ENCODE measurements at places on chromosomes 16 and 17.

DNA sequence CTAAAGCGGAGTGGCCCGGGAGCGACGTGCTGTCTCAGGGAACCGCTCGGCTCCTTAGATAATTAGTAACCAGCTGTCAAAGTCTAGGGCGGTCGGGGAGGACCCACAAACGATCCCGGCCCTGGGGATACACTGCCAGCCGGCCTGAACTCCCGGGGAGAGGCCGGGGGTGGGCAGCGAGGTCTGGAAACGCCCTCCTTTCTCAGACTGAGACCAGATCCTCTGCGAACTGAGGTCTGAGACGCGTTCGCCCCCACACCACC is 1.3 kb downstream of the HNF1B start:
- peak; percentile 43 for DNase-seq

DNA sequence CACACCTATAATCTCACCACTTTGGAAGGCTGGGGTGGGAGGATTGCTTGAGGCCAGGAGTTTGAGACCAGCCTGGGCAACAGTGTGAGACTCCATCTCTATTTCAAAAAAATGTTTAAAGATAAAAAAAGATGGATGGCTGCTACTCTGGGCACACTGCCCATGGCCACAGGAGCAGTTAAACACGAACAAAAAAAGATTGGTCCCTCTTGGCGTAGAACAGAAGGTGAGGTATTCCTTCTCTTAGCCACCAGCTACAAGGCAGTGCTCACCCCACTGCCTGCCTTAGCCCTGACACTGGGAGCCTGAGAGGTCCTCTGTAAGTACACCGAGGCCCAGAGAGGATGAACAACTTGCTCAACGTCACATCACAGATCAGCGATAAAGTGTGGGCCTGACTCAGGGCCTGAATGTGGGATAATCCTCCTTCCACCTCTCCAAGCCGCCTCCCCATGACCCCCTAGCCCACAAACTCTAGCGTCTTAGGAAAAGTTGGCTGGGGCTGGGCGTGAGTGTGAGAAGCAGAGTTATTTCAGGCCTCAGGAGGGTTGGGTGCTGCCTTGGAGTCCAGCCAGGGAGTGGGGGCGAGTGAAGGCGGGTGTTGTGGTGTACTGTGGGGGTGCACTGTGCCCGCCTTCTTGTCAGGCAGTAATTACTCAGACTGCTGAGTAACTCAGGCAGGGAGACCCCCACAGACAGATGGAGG is 2.3 kb upstream of the DPH1 start:
- DNase-seq = no peak

DNA sequence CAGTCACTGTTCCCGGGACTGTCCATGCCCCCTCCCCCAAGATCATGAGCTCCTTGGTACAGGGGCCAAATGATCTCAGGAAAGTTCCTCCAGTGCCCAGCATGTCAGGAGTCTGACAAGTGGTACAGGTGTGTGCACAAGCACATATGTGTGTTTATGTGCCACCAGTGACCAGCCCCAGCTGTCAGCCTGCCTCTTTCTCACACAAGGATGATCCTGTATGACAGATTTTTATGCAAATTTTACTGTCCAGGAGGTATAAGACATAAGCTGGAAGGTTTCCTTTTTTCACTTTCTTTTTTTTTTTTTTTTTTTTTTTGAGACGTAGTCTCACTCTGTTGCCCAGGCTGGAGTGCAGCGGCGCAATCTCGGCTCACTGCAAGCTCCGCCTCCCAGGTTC is 31.4 kb upstream of the GFOD2 start:
- DNase-seq = no peak

GRCh38 chr16:23534868-23535860 is 22.0 kb downstream of the EARS2 start:
- no peak for DNase-seq

GRCh38 chr16:31440516-31441184 is 1.9 kb downstream of the ZNF843 start:
- DNase-seq = no peak

DNA sequence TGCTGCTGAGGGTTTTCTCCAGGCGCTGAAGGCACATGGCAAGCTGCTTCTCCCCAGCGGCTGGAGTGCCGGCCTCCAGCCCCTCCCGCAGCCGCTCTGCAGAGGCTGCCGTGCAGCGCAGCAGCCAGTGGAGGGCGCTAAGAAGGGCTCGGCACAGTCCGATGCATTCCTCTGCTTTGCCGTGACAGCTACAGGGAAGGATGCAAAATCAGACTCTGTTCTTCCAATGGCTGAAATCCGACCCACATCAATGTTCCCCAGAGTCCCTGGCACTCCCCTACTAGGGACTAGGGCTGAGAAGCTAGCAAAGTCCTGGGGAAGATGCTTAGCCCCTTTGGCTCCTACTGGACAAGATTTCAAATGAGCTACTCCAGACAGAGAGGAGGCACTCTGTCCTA is 19.0 kb downstream of the MED24 start:
- DNase-seq = peak; percentile 44

- DNase-seq = no peak
Measured at GRCh38 chr16:31225193-31225592, 8.3 kb upstream of the PYDC1 start.

DNA sequence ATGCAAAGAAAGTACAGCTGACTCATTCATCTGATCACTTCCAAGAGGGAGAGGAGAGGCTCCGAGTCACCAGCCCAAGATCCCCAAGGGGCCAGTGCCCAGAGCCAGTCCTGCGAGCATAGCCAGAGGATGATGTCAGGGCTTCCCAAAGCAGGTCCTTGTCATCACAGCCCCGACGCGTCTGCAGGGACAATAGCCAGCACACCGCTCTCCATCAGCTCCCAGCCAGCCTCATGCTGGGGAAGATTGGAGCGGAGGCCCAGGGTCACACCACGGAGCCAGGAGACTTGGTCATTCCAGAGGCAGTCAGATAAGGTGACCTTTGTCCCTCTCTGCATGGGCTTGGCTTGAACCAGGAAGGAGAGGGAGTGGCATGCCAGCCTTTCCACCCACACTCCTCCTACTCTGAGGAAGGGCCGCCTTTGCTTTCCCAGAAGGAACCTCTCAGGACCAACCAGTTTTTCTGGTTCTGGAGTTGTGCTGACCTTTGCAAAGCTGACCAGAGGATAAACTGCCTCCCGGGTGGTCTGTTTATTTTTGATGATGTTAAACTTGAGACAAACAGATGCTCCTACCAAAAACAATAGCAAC is 58.3 kb upstream of the ARHGAP44 start:
- no peak for DNase-seq

DNA sequence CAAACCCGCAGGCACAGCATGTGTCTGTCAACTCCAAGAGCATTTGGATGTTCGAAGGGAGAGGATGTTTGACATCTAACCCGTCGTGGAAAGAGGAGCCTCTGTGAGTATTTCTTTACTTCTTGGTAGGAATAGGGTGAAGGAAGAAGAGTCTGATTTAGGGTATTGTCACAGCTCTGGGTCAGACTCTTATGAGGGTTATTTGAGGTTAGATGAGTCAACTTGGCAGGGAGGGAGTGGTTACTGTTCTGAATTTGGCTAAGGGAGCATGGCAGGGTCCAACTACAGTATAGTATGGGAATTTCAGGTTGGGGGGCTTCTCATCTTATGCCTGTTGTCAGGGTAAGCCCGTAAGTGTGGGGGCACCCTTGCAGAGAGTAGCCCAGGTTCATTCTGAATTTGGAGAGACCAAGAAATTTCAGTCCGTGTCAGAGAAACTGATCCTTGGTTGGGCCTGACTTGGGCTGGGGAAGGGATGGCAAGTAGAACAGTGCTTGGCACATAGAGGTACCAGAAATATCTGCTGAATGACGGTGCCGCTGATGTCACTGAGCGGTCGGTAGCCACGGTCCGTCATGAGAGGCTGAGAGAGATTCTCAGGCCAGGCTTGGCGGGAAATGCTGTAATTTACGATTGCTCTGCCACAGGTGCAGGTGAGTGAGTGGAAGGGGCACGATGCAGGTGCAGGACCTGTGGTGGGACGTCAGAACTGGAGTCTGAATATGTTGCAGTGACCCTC is 43.2 kb downstream of the MYH3 start:
- DNase-seq = no peak

DNA sequence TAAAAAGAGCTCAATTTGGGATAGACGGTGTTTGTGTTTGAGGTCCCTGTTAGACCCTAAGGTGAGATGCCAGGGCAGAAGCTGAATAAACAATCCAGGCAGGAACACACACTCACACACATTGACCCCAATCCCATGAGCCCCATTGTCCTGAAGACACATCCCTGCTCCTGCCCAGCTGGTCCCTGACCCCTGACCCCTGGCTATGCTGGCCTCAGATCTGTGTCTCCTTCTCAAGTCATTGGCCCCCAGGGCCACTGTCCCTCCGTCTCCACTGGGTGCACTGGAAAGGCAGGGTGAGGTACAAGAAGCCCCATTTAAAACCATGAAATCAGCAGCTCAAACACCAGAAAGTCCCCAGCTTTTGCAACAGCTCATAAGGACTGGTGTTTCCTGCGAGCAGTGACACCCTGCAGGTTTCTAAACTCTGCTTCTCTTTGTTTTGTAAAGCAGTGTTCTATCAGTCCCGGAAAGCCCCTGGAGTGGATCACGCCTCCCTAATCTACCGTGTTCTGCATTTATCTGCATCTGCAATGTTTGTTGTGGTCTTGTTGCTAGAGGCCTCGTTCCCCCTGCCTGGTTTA is 18.0 kb upstream of the ASGR2 start:
- DNase-seq = peak; percentile 35

DNA sequence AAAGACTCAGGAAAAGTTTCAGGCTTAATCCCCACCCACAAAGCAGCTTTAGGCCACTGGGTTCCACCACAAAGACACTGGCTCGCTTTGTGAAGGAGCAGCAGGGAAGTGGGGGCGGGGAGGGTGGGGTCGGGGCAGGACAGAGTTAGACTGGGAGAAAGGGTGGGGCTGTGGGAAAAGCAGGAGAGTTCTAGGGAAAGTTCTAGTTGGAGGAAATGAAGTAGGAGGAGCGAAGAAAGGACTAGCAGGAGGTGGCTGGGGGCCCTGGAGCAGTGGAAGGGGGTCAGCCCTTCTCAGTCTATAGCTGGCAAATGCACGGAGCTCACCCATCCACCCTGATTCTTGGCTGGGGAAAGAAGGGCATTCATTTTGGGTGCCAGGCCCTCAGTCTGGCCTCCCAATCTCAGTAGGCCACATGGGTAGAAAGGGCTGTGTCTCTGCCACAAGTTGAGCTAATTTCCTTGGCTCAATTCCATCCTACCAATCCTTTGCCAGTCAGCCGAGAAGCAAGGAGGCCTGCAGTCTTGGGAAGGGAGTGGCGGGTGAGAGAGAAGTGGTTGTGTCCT is 4.6 kb downstream of the INPP5K start:
- no peak for DNase-seq

DNA sequence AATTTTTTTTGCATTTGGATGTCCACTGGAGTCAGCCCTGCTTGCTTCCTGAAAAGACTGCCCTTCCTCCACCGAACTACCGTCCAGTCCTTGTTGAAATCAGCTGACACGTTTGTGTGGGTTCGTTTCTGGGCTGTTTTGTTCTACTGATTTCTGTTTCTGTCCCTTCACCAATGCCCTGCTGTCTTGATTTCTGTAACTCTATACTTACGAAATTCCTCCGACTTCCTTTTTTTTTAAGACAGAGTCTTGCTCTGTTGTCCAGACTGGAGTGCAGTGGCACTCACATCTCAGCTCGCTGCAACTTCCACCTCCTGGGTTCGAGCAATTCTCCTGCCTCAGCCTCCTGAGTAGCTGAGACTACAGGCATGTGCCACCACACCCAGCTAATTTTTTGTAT is 8.4 kb upstream of the GAA start:
- no peak for DNase-seq

DNA sequence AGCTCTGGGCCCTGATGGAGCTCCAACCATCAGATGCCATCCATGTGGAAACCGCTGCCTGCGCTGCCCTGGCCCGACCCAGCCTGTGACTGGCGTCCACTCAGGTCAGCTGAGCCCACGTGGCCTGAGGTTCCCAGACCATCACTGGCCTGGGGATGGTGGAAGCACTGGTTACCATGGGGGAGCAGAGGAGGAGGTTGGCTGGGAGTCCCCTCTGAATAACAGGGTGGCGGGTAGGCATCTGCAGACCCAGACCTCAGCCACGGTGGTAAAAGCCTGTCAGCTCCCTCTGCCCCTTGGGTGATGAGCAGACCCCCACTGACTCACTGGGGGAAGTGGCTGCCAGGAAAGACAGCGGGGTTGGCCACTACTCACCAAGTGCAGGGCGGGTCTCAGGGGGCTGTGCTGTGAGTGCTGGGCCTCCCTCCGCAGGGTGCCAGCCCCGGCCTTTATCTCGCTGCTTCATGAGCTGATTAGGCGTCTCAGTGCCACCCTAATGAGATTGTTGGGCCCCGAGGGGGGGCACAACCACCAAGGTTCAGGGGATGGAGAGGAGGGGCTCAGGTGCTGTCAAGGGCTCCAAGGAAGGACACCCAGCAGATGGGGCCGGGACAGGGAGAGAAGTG is at the start of gene PDE6G:
Gene PDE6G (minus strand): TSS at position 425 of the 626 bp plus-strand sequence. CDS start 3,237 bp downstream, outside the sequence.
- DNase-seq = no peak

DNA sequence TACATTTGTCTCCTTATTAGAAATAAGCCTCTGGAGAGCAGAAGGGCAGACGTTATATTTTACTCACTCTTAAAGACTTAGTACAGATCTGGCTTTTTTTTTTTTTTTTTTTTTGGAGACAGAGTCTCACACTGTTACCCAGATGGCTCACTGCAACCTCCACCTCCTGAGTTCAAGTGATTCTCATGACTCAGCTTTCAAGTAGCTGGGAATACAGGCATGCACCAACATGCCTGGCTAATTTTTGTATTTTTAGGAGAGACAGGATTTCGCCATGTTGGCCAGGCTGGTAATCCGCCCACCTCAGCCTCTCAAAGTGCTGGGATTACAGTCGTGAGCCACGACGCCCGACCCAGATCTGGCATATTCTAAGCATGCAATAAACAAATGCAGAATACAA is 36.4 kb upstream of the TMEM97 start:
- peak; percentile 77 for DNase-seq

GRCh38 chr17:82507631-82508175 is 11.8 kb upstream of the FOXK2 start:
- no peak for DNase-seq

DNA sequence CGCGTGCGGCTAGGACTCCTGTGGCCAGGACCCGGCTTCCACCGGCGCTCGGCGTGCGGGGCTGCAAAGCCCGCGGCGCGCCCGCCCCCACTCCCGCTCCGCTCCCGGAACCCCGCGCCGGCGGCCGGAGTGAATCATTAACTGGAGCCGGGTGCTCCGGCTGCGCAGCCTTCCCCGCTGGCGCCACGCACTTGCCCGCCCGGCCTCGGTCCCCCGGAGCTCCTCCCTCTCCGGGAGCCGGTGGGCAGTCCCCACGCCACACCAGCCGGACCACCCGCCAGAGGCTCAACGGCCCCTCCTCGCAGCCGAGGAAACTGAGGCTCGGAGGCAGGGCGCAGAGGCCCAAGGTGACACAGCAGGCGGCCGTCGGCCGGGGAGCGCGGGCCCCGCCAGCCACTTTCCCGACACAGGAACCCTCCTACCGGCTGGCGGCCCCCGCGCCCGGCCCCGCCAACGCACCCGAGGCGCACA is 580 bp downstream of the BCAR1 start:
- peak; percentile 83 for DNase-seq

All from DMS53 (cell line).